ENCODE measurements at places on chromosomes 11 and 22. TPM values are rescaled to one million over a fixed set of nuclear protein-coding genes. Genes with fewer than 3 reads are reported as not detected.

Gene TMEM191C
- total RNA-seq: 0.74 TPM

Gene CYB5R2
- total RNA-seq: 1.2 TPM

Gene PTS
- total RNA-seq: 25.2 TPM

Gene KCNQ1OT1
- 0.35 TPM for total RNA-seq

Gene GLB1L3
- not detected for total RNA-seq

GRCh38 chr11:30710221-30710620 lies 124.1 kb upstream of the MPPED2 start:
- DNase-seq: no peak

DNA sequence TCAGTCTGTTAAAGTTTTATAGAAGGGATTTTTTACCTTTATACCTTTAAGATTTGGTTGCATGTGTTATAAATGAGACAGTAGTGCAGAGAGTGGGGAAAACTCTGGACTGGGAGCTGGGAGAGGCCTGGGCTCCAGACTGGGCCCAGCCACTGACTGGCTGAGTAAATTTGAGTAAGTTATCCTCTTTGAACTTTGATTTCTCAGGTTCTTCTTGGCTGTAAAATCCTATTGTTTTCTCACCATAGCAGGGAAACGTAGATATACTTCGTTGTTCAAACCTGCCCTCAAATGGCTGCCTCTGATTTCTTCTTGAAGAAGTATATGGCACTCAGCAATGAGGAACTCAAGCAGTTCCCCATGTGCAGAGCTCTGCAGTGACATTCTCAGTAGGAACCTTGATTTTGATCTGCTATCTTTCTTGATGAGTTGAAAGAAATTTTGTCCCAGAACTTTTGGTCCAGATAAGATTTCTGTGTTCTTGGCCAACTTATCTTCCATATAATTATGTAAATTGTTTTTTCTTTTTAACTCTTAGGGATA lies 8.8 kb downstream of the BMAL1 start:
- no peak for DNase-seq

GRCh38 chr11:115226556-115226955 lies 277.7 kb downstream of the CADM1 start:
- DNase-seq: no peak
